ENCODE measurements at places on chromosomes 2 and 18.

DNA sequence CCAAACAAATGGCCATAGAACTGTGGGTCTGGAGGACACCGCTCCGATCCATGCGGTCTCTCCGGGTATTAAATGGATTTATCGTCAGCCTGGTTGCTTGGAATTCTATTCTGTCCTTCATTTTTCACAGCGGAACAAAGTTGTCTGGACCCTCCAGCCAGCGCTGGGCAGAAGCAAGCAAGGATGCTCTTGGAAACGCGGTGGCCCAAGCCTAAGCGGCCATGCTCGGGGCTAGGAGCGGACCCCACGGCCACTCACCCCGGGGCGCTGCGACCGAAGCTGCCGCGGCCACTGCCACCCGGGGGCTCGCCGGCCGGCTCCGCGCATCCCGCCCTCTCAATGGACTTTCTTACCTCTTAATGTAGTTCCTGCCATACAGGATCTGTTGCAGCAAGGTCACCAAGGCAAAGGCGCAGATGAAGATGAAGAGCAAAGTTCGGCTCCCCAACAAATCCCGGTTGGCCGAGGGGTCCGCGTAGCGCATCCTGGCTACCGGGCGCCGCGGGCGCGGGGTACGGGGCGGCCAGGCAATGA lies 761 bp downstream of the ST8SIA5 start:
- DNase-seq: no peak

DNA sequence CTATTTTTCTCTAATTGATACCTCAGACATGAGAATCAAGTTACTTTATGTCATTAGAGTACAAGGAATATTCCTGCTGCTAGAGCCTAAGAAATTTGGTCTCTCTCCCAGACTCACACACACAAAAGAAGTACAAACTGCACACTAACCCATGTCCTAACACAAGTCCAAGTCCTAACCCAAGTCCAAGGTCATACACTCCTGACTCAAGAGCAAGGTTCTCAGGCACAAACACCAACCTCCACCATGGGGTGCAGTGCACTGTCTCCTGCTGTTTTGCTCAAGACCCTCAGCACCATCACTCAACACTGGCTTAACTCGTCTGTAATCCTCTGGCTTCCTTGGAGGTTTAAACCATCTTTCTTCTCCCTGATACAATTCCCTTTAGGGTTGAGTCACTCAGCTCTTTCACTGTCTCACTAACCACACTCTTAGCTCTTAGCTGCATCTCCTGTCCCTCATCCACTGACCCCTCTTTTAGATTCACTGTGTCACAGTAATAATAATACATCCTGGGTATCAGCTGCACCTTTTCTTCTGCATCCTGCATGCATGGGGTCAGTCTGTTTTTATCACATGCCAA lies 129.8 kb downstream of the BCL2L11 start:
- DNase-seq: no peak

- DNase-seq: no peak
These were observed 33.8 kb downstream of the UBXN4 start for GRCh38 chr2:135775420-135775819.

- DNase-seq: peak; percentile 84
These were observed 73.5 kb downstream of the VAPA start for GRCh38 chr18:9987345-9987744.

- no peak for DNase-seq
These were observed 17.3 kb downstream of the MTA3 start for GRCh38 chr2:42585779-42586178.

Measured in Right ventricle myocardium inferior (tissue), 1 donor.